Breast epithelium (tissue), 4 donors: ENCODE measurements at places on chromosomes 3 and 15. TPM values are rescaled to one million over a fixed set of nuclear protein-coding genes. Genes with fewer than 3 reads are reported as not detected.

CCR8 gene
- not detected for total RNA-seq

C3orf85 gene
- total RNA-seq: not detected

MAP6D1 gene
- total RNA-seq: 1.8 TPM

SLC28A1 gene
- 0.59 TPM for total RNA-seq

UBE2E1 gene
- 127 TPM for total RNA-seq

GRCh38 chr3:35592589-35593295 lies 46.6 kb upstream of the ARPP21 start:
- H3K4me1 ChIP-seq: no peaks in the 10 kb centered on the region
- no peak overlapping the region for H3K4me3 ChIP-seq
- H3K27ac ChIP-seq: no peak overlapping the region
- no peak for DNase-seq

DNA sequence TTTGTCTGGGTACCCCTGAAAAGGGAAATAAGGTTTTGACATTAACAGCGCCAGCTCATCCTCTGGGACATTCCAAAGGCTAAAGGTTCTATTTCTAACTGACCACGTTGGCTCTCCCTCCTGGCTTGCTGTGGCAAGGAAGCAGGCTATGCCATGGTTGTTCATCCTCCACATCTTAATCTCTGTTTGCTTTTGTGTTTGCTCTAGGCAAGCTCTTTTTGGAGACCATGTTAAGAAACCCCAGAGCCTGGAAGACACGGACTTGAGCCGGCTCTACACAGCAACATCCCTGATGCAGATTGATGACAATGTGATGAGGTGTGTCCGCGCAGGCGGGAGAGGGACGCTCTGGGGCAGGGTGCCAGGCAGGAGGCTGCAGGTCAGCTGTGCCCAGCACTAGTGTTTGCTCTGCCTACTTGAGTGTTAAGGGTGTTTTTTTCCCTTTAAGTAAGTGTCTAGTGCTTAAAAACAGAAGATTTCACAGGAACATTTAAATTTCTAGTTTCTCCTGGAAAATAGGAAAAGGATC lies 33.3 kb downstream of the RLBP1 start:
- H3K4me1 ChIP-seq: no peaks in the 10 kb centered on the region
- no peak for DNase-seq
- no peaks in the 10 kb centered on the region for H3K27me3 ChIP-seq
- H3K4me3 ChIP-seq: no peak overlapping the region
- H3K36me3 ChIP-seq: peaks cover 9% of the 10 kb centered on the region

DNA sequence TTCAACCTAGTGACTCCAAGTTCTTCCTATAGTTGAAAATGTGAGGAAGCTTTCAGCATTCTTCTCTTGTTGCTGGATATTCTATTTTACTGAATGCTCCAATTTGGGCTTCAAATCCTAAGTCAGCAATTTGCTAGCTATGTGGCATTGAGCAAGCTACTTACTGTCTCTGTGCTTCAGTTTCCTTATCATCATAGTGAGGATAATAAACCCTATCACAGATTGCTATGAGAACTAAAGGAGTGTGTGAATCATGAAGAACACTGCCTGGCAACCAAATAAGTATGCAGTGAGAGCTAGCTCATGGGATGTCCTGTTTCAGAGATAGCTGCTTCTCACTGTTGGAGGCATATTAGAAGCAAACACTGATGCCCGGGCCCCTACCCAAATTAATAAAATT lies 163.8 kb upstream of the CDIN1 start:
- H3K27me3 ChIP-seq: no peaks in the 10 kb centered on the region
- H3K4me3 ChIP-seq: no peak overlapping the region
- no peak overlapping the region for H3K27ac ChIP-seq
- H3K36me3 ChIP-seq: no peaks in the 10 kb centered on the region
- no peaks in the 10 kb centered on the region for H3K4me1 ChIP-seq
- DNase-seq: no peak

GRCh38 chr3:72745146-72745999 lies 102.9 kb downstream of the SHQ1 start:
- no peaks in the 10 kb centered on the region for H3K36me3 ChIP-seq
- H3K27me3 ChIP-seq: no peaks in the 10 kb centered on the region
- peak overlapping the region; percentile 56 for H3K27ac ChIP-seq

GRCh38 chr15:90181776-90182175 lies 19.4 kb upstream of the SEMA4B start:
- no peaks in the 10 kb centered on the region for H3K27me3 ChIP-seq
- no peaks in the 10 kb centered on the region for H3K36me3 ChIP-seq
- H3K27ac ChIP-seq: no peak overlapping the region
- no peak for DNase-seq
- no peak overlapping the region for H3K4me3 ChIP-seq
- H3K4me1 ChIP-seq: no peaks in the 10 kb centered on the region

DNA sequence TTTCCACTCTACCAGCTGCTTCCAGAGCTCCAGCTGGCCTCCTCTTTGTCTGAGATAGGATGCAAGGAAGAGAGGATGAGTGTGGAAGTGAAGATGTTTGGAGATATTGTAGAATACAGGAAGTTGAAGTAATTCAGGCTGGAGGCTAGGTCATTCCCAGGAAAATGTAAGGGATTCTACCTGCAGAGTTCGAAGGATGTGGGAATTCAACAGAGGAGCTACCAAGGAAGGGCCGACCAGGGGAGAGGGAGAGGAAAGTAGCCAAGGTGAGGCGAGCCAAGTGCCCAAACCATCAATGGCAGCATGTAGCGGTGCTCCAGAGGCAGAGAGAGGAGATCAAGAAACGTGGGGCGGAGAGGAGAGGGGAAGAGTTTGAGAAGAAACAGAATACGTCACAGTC lies 49.0 kb upstream of the EPHB3 start:
- H3K36me3 ChIP-seq: no peaks in the 10 kb centered on the region
- no peaks in the 10 kb centered on the region for H3K4me1 ChIP-seq
- DNase-seq: no peak
- H3K27ac ChIP-seq: no peak overlapping the region
- no peak overlapping the region for H3K4me3 ChIP-seq

DNA sequence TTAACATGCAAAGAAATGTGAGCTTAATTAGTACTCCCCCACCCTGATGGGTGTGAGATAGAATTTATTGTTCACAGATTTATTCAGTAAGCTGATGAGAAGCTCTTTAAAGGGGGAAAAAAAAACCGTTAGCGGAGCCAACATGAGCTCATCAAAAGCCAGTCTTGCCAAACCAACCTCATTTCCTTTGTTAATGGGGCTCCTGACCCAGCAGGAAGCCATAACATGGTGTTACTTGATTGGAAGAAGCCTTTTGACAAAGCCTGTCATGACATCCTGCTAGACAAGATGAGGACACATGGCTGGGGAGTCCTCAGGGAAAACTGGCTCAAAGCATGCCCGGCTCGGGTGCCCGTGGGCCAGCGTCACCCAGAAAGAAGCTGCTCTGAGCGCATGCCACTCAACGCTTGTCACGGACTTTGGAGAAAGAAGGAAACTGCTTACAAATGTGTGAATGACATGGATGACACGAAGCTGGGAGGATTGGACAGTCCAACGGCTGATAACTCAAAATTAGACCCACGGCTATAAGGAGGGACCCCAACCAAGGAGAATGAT lies 64.6 kb downstream of the SLCO2A1 start:
- H3K27ac ChIP-seq: peak overlapping the region; percentile 25
- no peaks in the 10 kb centered on the region for H3K36me3 ChIP-seq
- H3K27me3 ChIP-seq: no peaks in the 10 kb centered on the region
- no peak overlapping the region for H3K4me3 ChIP-seq
- no peaks in the 10 kb centered on the region for H3K4me1 ChIP-seq
